ENCODE measurements at places on chromosomes 4 and X.

DNA sequence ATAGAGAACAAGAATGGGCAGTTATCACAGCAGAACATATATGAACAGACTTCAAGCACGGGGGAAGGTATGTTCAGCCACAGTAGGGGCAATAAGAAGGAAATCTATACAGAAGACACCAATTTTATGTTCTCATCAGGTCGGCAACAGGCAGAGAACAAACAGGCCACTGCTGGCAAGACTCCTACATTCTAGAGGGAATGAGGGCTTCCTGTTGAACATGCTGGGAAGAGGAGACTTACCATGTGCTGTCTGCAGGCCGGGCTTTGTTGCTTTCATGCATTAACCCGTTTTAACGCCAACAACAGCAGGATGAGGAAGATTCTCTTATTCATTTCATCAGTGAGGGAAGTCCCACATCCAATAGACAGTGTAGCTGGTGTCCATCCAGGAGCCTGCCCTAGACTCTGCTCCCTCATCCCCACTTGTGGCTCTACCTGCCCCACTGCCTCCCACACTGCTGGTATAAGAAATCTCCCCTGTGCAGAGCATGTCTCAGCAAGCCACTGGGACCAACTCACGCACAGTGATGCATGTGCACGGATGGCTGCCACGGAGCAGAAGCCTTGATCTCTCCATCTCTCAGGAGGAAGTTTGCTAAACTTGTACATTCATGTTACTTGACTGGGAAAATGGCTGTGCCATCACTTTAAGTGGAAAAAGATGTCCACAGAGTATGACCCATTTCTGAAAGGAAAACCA, 84.5 kb downstream of the ACOX3 start:
- DNase-seq: peak; percentile 31

DNA sequence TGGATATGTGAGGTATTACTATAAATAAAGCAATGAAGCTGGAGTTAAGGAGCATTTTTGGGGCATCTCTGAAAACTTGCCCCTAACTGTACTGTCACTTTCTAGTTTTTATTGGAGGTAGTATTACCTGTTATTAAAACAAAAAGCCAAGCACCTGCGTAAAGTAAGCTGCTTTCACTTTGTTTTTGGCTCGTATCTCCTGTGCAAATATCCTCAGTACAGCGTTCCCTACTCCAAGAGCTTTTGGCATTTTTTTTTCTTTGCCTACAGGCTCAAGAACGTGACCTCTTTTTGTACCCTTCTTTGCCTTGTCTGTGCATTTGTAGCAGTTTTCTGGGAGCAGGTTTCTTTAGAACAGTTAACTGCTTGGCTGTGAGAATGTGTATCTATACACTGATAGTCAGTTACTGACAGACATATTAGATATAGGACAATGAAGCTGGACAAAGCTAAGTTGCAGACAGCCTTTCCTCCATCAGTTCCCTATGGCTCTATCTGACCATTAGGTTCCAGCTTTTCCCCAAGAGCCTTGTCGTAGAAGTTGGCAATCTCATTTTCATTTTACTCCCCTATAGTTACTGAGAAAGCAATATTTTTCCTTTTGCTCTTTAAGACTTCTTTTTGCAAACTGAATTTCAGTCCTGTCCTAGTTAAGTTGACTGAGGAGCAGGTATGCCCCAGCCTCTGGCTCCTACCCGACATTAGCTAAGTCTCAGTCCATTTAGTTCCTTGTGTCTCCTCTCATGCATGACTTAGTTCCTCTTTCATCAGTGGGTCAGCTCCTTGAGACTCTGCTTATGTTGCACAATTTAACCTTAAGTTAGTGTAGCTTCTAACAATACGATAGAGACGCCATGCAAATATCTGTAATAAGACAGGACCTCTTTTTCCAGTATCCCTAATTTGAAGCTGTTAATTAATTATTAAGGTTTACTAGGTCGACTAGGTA, 71.5 kb upstream of the HPRT1 start:
- no peak for DNase-seq

DNA sequence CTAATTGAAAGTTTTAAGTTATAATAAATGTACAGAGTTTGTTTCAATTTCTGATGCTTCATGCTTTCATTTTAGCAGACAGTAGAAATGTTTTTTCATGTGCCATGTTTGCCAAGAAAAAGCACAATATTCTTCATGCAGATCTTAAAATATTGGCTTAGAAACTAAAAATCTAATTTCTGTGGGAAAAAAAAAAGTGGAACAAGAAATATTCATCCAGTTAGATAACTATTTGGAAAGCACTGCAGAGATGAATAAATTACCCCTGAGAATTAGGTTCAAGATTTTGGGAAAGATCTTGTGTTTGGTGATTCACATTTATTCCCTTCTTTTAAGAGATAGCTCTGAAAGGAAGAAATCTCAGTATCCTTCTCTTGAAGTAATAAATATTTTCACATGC, 912.5 kb downstream of the C4orf33 start:
- no peak for DNase-seq

- no peak for DNase-seq
Measured at GRCh38 chrX:134254511-134254910, 17.5 kb downstream of the CCDC160 start.
